ENCODE measurements at places on chromosomes 1 and 21. TPM values are rescaled to one million over a fixed set of nuclear protein-coding genes. Genes with fewer than 3 reads are reported as not detected.
A peak's percentile ranks its signal among the peaks of the same experiment; 100 is the strongest.

DNA sequence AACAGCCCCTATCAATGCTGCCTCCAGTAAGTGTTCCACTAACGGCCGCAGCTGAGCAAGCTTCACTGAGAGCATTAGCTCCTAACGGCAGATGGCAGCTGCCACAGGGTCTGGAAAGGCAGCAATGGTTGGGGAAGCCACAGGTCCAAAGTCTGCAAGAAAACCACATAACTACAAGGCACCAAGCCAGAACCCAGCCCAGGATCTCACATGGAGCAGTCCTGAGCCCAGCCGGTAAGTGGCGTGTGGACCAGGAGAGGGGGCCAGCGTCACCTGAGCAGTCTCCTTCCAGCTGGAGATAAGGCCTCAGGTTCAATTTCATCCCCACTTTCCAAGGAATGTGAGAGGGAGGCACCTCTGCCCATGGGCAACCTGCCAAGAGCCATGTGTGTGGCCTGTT, 13.2 kb downstream of the SYT2 start:
- DNase-seq: no peak

The NME7 gene
- 7.7 TPM for total RNA-seq

DNA sequence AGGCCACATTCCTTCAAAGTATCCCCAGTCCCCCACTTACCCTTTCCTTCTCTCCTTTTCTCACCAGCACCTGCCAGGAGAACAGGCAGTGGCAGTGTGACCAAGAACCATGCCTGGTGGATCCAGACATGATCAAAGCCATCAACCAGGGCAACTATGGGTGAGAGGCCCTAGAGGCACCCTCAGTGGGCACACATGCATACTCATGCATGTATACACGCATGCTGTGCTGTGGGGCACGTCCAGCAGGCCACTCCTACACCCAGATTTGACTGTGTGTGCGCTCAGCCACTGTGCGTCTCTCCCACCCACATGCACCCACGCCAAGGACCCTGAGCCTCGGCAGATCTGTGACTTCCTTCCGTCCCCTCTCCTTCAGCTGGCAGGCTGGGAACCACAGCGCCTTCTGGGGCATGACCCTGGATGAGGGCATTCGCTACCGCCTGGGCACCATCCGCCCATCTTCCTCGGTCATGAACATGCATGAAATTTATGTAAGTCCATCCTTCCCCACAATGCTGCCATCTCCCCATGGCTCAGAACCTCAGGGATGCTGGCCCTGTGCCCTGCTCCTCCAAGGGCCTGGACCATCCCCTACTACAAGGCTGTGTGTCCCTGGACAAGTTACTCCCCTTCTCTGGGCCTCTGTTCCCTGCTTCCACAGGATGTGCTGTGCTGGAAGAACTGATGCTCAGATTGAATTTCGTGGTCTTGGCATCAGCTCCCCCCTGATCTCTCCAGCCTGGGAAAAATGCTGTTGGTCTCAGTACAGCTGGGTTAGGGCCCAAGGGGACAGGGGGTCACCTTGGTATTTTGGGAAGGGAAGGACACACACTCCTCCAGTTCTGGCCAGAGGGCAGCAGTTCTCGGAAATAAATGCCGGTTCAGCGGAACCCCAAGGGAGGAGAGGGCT, 7.0 kb downstream of the TINAGL1 start:
- no peak for DNase-seq

GRCh38 chr1:54273795-54274163, 73.8 kb downstream of the MRPL37 start:
- DNase-seq: no peak

GRCh38 chr1:3677484-3677883, 25.2 kb downstream of the TP73 start:
- no peak for DNase-seq

GRCh38 chr1:203649551-203649998, 22.9 kb downstream of the ATP2B4 start:
- DNase-seq: no peak

- no peak for DNase-seq
Observed at GRCh38 chr1:147539122-147539575, 2.2 kb upstream of the BCL9 start.

The PBX1 gene
- 64.7 TPM for total RNA-seq

The LORICRIN gene
- total RNA-seq: not detected

The UTS2 gene
- total RNA-seq: not detected

GRCh38 chr1:215507119-215507518, 60.0 kb upstream of the KCTD3 start:
- DNase-seq: no peak

The PGBD5 gene
- total RNA-seq: 19.6 TPM

- DNase-seq: no peak
Observed at GRCh38 chr1:224724566-224724965, 108.4 kb downstream of the CNIH3 start.

- no peak for DNase-seq
Observed at GRCh38 chr1:117672756-117673155, 66.9 kb downstream of the TENT5C start.

GRCh38 chr1:151008244-151009205, at the start of gene PRUNE1:
Gene PRUNE1 (plus strand): TSS chr1:151008449. CDS start chr1:151008633, 184 bp downstream.
- DNase-seq: peak; percentile 98

- no peak for DNase-seq
Observed at GRCh38 chr21:46017695-46018094, 36.1 kb downstream of the COL6A1 start.

The DHDDS gene
- 44.7 TPM for total RNA-seq

DNA sequence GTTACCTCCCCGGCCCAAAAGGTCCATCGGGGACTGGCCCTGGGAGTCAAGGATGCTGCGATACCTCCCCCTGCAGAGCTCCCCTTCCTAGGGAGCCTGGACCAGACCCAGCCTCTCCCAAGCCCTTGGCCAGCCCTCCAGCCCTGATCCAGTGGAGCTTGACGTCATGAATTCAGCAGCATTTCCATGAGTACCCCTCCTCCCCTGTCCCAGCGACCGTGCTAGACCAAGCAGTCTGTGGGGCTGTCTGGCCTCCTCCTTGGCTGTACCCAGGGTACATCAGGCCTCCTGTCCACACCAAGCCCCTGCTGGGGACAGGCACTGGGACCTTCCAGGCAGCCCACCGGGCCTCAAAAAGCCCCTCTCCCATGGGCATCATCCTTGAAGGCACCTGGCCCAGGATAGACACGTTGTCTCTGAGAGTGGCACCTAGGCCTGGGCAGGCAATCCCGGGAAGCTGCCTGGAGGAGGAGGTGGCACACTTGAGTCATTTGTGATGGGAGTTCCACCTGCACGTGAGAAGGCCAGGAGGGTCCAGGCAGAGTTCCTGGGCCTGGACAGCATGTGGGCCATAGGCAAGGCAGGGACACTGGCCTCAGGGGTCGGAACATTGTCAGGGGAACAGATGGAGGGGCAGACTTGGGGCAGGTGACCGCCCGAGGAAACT, 46.4 kb downstream of the WNT9A start:
- peak; percentile 10 for DNase-seq

The KRTAP19-4 gene
- not detected for total RNA-seq

The CD5L gene
- not detected for total RNA-seq

DNA sequence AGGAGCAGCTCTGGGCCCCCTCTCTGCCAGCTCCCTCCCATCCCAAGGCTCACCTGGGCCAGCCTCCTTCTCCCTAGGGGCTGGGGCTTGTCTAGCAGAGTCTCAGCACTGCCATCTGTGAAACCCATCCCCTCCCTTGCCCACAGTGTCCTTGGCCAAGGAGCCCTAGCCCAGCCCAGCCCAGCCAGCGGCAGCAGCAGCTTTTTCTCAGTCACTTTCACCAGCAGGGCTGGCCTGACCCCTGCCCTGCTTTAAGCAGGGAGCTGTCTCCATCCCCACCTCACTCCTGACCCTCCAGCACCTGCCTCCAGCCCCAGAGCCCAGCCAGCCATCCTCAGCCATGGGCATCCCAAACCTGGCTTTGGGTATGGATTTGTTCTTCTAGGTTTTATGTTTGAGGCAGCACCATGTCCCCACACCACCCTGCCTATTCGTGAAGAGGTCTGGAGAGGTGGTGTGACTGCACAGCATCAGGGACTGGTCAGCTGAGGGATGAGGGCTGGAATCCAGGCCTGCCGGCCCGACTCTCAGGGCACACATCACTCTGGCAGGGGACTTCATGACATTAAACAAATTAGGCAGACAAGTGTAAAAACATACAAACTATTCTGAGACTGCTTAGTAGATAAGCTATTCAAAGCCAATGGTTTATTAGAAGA, 36.1 kb upstream of the ABCG1 start:
- DNase-seq: no peak

DNA sequence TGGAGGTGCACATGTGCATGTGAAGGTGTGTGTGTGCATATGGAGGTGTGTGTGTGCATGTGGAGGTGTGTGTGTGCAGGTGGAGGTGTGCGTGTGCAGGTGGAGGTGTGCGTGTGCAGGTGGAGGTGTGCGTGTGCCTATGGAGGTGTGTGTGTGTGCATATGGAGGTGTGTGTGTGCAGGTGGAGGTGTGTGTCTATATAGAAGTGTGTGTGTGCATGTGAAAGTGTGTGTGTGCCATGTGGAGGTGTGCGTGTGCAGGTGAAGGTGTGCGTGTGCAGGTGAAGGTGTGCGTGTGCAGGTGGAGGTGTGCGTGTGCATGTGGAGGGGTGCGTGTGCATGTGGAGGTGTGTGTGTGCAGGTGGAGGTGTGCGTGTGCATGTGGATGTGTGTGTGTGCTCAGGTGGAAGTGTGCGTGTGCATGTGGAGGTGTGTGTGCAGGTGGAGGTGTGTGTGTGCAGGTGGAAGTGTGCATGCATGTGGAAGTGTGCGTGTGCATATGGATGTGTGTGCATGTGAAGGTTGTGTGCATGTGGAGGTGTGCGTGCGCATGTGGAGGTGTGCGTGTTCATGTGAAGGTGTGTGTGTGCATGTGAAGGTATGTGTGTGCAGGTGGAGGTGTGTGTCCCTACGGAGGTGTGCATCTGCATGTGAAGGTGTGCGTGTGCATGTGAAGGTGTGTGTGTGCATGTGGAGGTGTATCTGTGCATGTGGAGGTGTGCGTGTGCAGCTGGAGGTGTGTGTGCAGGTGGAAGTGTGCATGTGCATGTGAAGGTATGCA, 13.5 kb downstream of the C1orf74 start:
- no peak for DNase-seq

The C1orf87 gene
- total RNA-seq: not detected

GRCh38 chr21:44846485-44847260, 26.8 kb downstream of the PTTG1IP start:
- DNase-seq: peak; percentile 71

The ASB17 gene
- not detected for total RNA-seq

The CR2 gene
- total RNA-seq: not detected

DNA sequence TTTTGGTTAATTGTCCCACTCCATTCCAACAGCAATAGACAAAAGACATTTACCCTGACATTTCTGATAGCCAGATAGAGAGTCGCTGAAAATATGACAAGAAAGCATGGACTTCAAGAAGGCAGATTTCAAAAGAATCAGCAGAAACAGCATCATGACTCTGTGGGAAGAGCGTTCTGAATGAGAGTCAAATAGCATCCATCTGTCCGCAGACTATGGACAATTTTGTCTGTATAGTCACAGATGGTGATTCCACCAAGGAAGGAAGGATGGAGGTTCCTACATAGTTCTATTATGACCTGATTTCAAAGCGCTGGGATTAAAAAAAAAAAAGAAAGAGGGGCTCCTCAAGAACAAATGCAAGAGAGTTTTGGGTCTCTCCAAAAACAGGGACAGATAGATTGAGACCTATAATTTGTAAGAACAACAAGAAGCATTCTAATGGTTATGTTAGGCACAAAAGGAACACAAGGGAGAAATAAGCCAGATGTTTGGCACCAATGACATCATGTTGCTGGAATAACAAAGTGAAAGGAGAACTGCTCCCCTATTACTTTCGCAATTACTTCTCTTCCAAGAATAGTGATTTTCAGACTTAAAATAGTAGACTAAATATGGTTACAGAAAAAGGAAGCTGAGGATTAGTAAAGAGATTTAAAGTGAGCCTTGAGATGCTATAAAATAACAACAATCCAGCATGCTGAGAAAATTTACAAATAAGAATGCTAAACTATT, 28.5 kb downstream of the NIBAN1 start:
- DNase-seq: no peak

GRCh38 chr21:14617871-14618270, 71.8 kb upstream of the SAMSN1 start:
- DNase-seq: no peak

GRCh38 chr1:19814681-19815503, at the start of gene RNF186:
Gene RNF186 (minus strand): TSS chr1:19815283. CDS start chr1:19815101, 182 bp downstream.
- no peak for DNase-seq

The RAD54L gene
- 0.77 TPM for total RNA-seq

GRCh38 chr21:46061518-46061917, 36.4 kb upstream of the COL6A2 start:
- no peak for DNase-seq

GRCh38 chr1:117686907-117687306, 81.1 kb downstream of the TENT5C start:
- no peak for DNase-seq

DNA sequence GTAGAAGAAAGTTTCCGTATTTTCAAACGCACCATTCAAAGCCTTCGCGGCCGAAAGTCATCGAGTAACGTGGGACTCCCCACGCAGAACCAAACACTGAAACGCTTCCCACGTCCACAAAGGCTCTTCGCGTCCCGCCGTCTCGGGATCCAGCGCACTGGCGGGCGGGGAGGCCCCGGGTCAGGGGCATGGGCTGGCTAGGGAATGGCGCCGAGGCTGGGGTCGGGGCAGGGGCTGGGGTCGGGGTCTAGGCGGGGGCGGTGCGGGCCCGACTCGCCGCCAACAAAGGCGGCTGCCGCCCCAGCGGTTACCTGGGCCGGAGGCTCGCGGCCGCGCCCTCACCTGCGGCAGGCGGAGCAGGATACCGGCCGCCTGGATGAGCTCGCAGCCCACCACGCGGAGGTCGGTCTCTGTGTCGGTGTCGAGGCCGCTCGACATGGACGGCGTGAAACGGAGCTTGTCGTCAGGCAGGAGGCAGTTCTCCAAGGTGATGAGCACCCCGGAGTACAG, 403 bp downstream of the CCNL2 start:
- no peak for DNase-seq

The GCSAML gene
- 0.59 TPM for total RNA-seq

The RHD gene
- total RNA-seq: not detected

- DNase-seq: peak; percentile 36
Observed at GRCh38 chr21:17513214-17514123, 626 bp downstream of the CXADR start.

DNA sequence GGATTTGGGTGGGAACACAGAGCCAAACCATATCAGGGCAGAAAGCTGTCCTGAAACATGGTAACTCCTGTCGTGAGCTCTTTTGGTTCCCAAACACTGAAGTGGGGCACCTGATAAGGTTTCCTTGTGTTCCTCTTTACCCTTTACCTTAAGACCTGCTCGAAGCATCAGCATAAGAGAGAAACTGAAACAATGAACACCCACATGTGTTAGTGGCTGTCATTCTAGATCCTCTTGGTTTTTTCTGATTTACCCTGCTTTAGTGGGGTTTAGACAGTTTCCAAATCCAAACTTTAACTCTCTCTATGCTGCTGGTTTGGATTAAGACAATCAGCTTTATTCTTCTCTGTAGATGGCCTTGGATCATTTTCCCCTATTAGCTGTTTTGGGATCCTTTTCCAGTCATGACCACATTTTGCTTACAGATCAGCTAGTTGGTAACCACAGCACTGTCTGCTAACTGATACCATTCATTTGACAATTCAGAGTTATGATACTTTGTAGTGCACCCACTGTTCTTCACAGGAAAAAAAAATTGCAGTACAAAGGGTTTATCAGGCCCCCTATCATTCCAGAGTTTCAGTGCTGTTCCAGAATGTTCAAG, 975 bp upstream of the MNDA start:
- DNase-seq: no peak
